Mucosa of gallbladder (tissue), 1 donor: ENCODE measurements at places on chromosomes 7 and 10. TPM values are rescaled to one million over a fixed set of nuclear protein-coding genes. Genes with fewer than 3 reads are reported as not detected.

DNA sequence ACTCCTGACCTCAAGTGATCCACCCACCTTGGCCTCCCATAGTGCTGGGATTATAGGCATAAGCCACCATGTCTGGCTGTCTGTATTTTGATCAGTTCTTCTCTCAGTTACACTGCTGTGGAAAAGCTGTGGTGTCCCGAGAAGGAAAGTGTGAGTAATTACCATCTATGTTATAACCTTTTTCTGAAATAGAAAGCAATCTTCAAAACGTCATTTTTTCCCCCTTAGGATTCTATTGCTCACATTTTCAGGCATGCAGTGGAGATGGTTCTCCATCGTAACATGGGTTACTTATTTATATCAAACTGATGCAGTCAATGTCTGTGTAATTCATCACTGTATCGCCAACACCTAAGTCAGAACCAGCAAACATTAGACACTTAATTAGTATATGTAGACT is 103.5 kb upstream of the FAM3C start:
- no peak for DNase-seq

GRCh38 chr10:8275911-8276310 is 221.4 kb downstream of the GATA3 start:
- DNase-seq, result no peak

Gene CPN1
- total RNA-seq, result not detected

Gene ACSM6
- total RNA-seq, result not detected

Gene LRRC61
- 11.7 TPM for total RNA-seq

DNA sequence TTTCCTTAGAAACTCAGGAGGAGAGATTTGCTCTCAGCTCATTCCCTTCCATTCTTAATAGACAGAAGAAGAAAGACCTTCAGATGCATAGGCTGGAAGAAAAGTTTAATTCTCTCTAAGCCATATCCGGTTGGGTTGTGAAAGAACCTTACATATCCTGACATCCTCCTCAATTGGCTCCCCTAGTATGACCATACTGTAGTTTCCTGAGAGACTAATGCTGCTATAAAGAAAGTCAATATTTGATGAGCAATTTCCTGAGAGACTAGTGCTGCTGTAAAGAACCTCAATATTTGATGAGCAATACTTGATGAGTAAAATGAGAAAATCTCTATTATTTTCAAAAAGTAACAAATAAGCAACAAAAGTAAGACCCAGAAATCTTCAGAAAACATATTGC is 888.5 kb upstream of the SORCS1 start:
- no peak for DNase-seq

DNA sequence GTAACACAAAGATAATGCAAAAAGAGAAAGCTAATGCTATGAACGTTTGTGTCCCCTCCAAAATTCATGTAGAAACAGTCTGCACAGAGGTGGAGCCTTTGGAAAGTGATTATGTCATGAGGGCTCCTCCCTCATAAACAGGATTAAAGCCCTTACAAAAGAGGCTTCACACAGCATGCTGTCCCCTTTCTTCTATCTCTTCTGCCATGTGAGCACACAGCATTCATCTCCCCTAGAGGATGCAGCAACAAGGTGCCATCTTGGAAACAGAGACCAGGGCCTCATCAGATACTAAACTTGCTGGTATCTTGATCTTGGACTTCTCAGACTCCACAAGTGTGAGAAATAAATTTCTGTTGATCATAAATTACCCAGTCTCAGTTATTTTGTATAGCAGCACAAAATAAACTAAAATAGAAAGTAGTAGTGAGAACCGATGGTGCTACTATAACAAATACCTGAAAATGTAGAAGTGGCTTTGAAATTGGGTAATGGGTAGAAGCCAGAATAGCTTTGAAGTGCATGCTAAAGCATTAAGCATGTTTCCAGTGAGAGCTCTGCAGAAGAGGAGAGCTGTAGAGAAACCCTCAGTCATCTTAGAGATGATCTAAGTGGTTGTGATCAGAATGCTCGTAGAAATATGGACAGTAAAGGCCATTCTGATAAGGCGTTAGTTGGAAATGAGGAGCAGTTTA is 108.7 kb downstream of the DNAJC1 start:
- no peak for DNase-seq

DNA sequence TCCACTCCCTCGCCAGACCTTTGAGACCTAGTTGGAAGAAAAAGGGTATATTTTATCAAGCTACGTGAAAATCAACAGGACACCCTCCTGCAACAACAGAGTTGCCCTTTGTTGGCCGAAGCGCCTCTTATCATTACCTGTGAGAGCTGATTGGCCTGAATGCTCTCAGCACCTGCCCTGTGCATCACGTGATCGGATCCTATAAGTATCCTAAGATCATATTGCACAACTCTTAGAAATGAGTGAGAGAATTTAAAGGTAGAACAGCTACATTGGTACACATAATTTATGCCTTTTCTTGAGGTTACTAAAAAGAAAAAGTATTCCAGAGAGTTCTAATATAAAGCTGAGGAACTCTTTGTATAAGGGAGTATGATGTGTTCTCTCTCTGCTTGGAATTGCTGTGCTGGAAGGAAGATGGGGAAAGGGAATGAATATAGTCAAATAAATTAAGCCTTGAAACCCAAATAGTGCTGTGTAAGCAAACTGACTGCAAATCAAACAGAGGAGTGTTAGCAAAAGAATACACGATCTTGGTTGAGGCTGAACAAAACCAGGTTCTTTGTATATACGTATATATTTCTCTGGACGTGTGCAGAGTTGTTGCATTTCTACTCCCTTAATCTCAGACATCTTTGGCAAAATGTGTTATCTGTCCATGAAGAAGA is 69.3 kb downstream of the LRRC4 start:
- no peak for DNase-seq

Gene DGKI
- total RNA-seq, result 3.1 TPM

- peak; percentile 15 for DNase-seq
These were observed 72.4 kb downstream of the ABCC2 start for GRCh38 chr10:99854860-99855259.

Gene OR6V1
- not detected for total RNA-seq

Gene FASTK
- 121 TPM for total RNA-seq
